Mucosa of gallbladder (tissue), 1 donor: ENCODE measurements at places on chromosomes 1 and 21. TPM values are rescaled to one million over a fixed set of nuclear protein-coding genes. Genes with fewer than 3 reads are reported as not detected.

Gene AK5
- total RNA-seq = 1.2 TPM

Gene SH3BGR
- total RNA-seq = 22.3 TPM

Gene HEATR1
- 18.9 TPM for total RNA-seq

Gene OR2L8
- total RNA-seq = not detected

Gene CD34
- 23.2 TPM for total RNA-seq

Gene LORICRIN
- not detected for total RNA-seq

Gene VWA5B1
- 2.1 TPM for total RNA-seq

Gene KCNC4
- total RNA-seq = 25.5 TPM

Gene OR6N1
- total RNA-seq = not detected

Gene TEDDM1
- total RNA-seq = not detected

Gene TINAGL1
- 169 TPM for total RNA-seq

Gene MTARC2
- 78.0 TPM for total RNA-seq

Gene ADORA1
- total RNA-seq = 7.3 TPM

Gene CTNNBIP1
- 29.7 TPM for total RNA-seq

Gene BTG3
- total RNA-seq = 15.5 TPM

Gene C1orf210
- total RNA-seq = 47.9 TPM

Gene CIART
- total RNA-seq = 7.7 TPM

Gene SLAMF1
- total RNA-seq = 2.8 TPM

Gene CHI3L1
- 0.40 TPM for total RNA-seq

Gene LAMB3
- 7.6 TPM for total RNA-seq

Gene UBE2U
- total RNA-seq = not detected

Gene DHRS3
- 168 TPM for total RNA-seq

Gene BACE2
- total RNA-seq = 174 TPM

Gene LRRC39
- total RNA-seq = 0.92 TPM

Gene TRIM67
- total RNA-seq = 0.03 TPM

Gene LCK
- total RNA-seq = 11.5 TPM

Gene SAMD13
- total RNA-seq = 4.1 TPM

Gene S100A3
- not detected for total RNA-seq

Gene RGS5
- total RNA-seq = 167 TPM

Gene SPOCD1
- 1.8 TPM for total RNA-seq

Gene WDR64
- total RNA-seq = not detected

Gene CLDN17
- not detected for total RNA-seq

Gene SLC22A15
- 5.7 TPM for total RNA-seq

Gene S100A5
- not detected for total RNA-seq

Gene BNIPL
- 0.66 TPM for total RNA-seq

Gene CD101
- total RNA-seq = 2.8 TPM

Gene PADI4
- total RNA-seq = 0.78 TPM

Gene AADACL3
- not detected for total RNA-seq

Gene TNFRSF14
- total RNA-seq = 231 TPM

Gene ANGPTL3
- total RNA-seq = 0.06 TPM

Gene CELA3B
- 13.7 TPM for total RNA-seq

Gene PGBD5
- total RNA-seq = 3.5 TPM

Gene CD58
- total RNA-seq = 24.2 TPM

Gene OR2G3
- total RNA-seq = not detected

Gene HSF2BP
- total RNA-seq = 0.26 TPM

Gene SPATA1
- 2.2 TPM for total RNA-seq

Gene INKA2
- total RNA-seq = 4.9 TPM

Gene CACHD1
- total RNA-seq = 3.8 TPM

Gene HSD11B1
- total RNA-seq = 5.7 TPM

Gene ATP5IF1
- total RNA-seq = 208 TPM

Gene ATP1A4
- 0.43 TPM for total RNA-seq

Gene SKI
- total RNA-seq = 78.9 TPM

Gene HEYL
- 8.5 TPM for total RNA-seq

Gene ABL2
- 13.0 TPM for total RNA-seq

Gene BCL2L15
- total RNA-seq = 20.9 TPM
